ENCODE measurements at places on chromosomes 6 and 20.
A peak's percentile ranks its signal among the peaks of the same experiment; 100 is the strongest.

GRCh38 chr6:2626401-2626800, 124.3 kb downstream of the MYLK4 start:
- no peak for DNase-seq

GRCh38 chr6:20092071-20092566, 120.2 kb downstream of the MBOAT1 start:
- DNase-seq: peak; percentile 14

GRCh38 chr20:7959484-7959883, 19.2 kb upstream of the HAO1 start:
- peak; percentile 20 for DNase-seq

GRCh38 chr6:159608961-159609651, 83.9 kb downstream of the SOD2 start:
- DNase-seq: no peak

- DNase-seq: no peak
Observed at GRCh38 chr6:54112151-54112650, 958 bp downstream of the MLIP start.

- DNase-seq: no peak
Observed at GRCh38 chr20:48959899-48960550, 38.5 kb downstream of the ARFGEF2 start.

- no peak for DNase-seq
Observed at GRCh38 chr20:53080969-53081871, 109.1 kb downstream of the TSHZ2 start.

DNA sequence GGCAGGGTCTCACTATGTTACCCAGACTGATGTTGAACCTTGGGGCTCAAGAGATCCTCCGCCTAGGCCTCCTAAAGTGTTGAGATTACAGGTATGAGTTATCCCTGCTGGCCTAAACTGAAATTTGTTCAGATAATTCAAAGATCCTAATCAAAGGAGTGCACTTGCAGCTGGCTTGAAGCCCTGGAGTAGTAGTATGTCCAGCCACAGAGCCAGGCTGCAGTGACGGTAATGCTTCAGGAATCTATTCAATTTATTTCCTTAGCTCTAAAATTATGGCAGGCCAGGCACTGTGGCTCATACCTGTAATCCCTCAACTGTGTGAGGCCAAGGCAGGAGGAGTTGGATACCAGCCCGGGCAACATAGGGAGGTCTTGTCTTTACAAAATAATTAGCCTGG, 1.4 kb upstream of the DDX43 start:
- DNase-seq: no peak

- peak; percentile 1 for DNase-seq
Observed at GRCh38 chr6:142566628-142567396, 265.0 kb downstream of the ADGRG6 start.

DNA sequence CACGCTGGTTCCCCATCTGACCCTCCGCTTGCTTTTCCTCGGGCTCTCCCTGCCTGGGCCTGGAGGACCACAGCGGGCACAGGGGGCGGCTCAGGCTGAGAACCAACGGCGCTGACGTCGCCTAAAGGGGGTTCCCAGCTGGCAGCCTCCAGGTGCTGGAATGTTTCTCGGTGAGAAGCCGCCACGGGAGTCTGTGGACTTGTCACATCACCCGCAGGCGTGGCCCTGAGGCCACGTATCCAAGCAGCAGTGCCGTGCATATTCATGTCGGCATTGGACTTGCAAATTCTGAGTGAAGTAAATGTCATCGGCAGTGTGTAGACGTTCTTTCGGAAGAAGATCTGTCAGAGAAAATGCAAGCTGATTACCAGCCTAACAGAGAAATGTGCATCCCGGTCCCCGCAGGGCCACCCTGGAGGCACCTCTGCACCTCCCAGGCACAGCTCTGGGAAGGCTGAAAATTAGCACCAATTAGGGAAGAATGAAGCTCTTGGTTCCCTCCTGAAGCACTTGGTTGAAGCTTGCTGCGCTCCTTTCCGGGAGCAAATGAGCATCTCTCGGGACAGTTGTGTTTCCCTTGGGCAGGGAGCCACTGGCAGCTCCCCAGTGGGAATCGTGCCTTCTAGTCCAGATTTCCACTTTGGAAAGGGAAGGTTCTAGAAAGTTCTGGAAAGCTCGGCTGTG, 24.3 kb downstream of the NTSR1 start:
- DNase-seq: no peak

DNA sequence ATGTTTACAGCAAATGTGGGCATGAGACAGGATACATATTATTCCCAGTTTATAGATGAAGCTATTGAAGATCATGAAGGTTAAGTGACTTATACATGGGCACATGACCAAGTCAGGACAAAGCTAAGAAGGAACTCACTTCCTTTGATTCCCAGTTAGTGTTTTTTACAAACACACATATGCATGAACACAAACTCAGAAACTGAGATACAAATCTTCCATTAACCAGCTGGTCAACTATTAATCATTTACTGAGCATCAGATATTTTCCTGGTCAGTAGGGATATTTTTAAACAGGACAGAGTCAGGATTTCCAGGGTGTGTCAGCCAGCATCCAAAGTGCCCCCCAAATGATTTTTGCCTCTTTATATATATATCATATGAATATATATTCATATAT, 222.2 kb downstream of the OGFRL1 start:
- no peak for DNase-seq

DNA sequence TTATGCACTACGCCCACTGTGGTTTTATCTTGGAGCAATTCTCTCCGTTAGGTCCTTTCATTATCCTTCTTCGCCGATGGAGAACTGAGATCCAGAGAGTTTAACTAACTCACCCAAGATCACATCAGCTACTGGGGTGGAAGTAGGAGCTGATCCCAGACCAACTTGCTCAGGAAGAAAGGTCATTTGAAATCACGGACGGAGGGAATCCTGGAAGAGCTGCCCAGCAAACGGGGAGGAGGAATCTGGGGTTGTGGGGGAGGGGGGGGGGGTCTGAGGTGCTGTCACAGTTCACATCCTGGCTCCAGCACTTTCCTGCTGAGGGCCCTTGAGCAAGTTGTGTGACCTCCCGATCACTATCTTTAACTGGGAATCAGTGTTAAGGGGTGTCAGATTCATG, 62.0 kb downstream of the NPEPL1 start:
- DNase-seq: no peak

DNA sequence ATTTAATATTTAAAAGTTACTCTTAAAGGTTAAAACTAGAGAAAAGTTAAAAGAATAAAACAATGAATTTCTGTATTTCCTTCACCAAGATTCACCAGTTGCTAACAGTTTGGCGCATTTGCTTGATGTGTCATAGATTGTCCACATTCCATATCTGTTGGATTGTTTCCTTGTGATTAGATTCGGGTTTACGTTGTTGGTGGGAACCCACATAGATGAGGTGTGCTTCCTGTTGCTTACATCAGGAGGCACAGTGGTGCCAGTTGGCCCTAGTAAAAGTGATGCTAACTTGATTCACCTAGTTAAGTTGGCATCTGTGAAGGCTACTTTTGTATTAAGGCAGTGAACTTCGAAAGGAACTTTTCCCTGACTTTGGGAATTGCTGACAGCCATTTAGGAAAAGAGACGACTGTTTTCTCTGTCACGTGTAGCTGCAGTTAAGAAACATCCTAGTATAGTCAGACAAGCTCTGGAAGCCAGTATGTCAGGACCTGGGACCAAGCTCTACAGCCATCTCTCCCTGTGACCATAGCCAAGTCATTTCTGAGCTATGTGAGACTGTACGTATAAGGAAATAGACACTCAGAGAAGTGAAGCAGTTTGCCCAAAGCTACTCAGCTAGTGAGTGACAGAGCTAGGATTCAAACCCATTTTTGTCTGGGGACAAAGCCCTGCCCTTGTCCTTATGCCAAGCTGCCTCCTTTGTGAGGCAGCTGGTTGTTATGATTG, 49.0 kb downstream of the PPARD start:
- no peak for DNase-seq

- DNase-seq: no peak
Observed at GRCh38 chr20:60255866-60256265, 297.6 kb downstream of the CDH26 start.

- DNase-seq: peak; percentile 26
Observed at GRCh38 chr6:41712651-41713103, 22.7 kb downstream of the TFEB start.

DNA sequence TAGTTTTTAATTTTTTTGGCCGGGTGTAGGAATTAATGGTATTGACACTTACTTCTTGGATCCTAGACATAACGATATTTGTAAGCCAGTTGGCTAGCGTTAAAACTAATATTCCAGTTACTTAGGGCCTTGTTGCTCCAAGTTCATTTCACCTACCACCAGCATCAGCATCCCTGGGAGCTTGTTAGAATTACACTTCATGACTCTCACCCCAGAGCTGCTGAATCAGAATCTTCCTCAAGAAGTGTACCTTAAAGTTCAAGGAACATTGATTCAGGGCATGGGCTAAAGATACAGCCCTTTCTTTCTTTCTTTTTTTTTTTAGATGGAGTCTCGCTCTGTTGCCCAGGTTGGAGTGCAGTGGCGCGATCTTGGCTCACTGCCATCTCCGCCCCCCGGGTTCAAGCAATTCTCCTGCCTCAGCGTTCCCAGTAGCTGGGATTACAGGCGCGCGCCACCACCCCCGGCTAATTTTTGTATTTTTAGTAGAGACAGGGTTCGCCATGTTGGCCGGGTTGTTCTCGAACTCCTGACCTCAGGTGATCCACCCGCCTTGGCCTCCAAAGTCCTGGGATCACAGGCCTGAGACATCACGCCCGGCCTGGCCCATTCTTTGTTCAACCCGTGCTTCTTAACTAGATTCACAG, 1.1 kb downstream of the SLX4IP start:
- DNase-seq: no peak

Measured in NCI-H1092 (cell line).